ENCODE measurements at places on chromosomes 5 and 9.

DNA sequence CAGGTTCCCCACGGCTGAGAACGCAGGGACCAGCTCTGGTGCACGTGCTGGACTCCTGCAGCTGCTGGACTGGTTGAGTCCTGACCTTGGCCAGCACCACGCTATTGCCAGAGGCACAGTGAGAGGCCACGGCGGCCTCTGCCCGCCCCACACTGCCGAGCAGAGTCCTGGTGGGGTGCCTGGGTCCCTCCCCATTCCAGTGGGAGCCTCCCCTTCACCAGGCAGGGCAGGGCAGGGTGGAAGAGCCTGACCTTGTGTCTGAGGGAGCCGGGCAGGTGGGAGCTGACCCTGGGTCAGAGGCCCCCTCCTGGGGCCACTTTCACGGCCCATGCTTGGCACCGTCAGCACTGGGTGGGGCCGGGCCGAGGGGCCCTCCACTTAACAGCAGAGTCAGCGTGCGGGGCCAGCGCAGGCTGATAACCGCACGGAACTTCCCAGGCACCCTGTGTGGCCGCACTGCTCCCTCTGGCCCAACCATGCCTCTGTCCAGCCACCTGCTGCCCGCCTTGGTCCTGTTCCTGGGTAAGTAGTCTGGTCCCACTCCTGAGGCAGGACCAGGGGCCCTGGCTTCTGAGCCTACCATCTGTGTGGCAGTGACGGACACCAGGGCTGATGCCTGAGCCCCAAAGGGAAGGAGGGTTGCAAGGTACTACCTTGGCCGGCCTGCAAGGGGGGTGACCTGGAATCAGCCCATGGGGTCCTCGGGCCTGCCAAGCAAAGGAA is at the start of gene MAMDC4:
TSS of gene MAMDC4 (plus strand) at position 406 of the 723 bp plus-strand sequence. CDS start at position 477, 71 bp downstream.
- H3K27ac ChIP-seq: no peak within 1 kb of the TSS
- H3K27me3 ChIP-seq: no peaks in the 10 kb centered on the region
- DNase-seq: no peak
- no peak within 1 kb of the TSS for H3K4me3 ChIP-seq
- peaks cover 25% of the 10 kb centered on the region for H3K4me1 ChIP-seq

DNA sequence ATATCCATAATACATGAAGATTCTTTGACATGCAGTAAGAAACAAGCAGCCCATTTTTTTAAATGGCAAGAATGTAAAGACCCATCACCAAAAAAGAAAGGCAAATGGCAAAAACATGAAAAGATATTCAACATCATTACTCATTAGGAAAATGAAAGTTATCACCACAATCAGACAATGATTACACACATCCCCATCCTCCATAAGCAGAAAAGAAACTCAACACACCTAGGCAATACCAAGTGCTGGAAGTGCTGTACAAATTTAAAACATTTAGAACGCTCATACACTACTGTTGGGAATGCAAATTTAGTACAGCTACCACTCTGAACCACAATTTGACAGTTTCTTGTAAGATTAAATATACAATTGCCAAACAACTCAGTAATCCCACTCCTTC is 466.7 kb downstream of the ACTL7B start:
- H3K36me3 ChIP-seq: no peaks in the 10 kb centered on the region
- no peaks in the 10 kb centered on the region for H3K4me1 ChIP-seq
- H3K27ac ChIP-seq: no peak overlapping the region
- no peak overlapping the region for H3K4me3 ChIP-seq
- no peaks in the 10 kb centered on the region for H3K27me3 ChIP-seq

DNA sequence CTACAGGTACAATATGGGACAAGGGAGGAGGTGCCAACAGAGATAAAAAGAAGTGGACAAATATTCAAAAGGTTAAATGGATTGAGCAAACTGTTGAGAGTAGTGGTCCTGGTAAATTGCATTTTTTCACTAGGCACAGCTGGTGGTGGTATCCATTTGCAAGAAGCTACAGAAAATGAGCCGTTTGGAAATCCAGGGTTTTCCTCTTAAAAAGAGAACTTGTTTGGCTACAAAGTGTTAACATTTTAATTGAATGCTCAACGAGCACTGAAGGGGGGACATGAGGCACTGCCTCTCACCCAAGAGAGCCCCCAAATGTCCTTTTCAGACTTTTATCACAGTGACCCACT is 491 bp upstream of the ZCCHC9 start:
- H3K27me3 ChIP-seq: no peaks in the 10 kb centered on the region
- H3K36me3 ChIP-seq: peaks cover 6% of the 10 kb centered on the region
- peak overlapping the region; percentile 48 for H3K4me3 ChIP-seq
- peaks cover 5% of the 10 kb centered on the region for H3K4me1 ChIP-seq

DNA sequence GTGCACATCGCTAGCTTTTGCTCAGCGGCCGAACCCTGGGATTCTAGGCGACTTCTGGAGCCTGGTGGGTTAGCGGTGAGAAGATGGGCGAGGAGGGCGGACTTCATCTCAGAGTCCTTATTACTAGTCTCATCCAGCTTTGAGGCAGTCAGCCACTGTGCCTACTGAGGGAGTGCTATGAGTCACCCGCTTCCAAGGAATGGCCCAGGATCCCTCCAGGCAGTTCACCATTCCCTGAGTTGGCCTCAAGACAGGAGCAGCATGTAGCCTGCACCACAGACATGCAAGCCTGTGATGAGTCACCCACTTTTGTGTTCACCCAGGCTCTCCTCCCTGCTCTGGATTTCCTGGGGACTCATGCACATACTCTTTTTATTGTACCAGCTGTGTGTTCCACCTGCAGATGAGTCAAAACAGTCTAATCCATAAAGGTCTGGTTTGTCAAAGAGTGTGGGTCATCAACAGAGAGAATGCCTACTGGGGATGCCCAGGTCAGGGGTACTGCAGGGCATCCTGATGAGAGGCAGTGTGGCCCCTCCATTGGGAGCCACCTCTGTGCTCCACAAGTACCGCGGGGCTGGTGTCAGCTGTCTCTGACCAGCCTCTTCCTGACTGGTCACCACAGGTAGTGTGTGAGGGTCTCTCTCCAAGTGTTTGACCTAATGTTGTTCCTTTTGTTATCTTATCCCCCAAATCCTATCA is 20.2 kb downstream of the SLC22A5 start:
- no peaks in the 10 kb centered on the region for H3K27me3 ChIP-seq
- H3K4me1 ChIP-seq: peaks cover 22% of the 10 kb centered on the region
- H3K36me3 ChIP-seq: peaks cover 28% of the 10 kb centered on the region
- H3K4me3 ChIP-seq: no peak overlapping the region
- H3K27ac ChIP-seq: peak overlapping the region; percentile 90
- DNase-seq: no peak

DNA sequence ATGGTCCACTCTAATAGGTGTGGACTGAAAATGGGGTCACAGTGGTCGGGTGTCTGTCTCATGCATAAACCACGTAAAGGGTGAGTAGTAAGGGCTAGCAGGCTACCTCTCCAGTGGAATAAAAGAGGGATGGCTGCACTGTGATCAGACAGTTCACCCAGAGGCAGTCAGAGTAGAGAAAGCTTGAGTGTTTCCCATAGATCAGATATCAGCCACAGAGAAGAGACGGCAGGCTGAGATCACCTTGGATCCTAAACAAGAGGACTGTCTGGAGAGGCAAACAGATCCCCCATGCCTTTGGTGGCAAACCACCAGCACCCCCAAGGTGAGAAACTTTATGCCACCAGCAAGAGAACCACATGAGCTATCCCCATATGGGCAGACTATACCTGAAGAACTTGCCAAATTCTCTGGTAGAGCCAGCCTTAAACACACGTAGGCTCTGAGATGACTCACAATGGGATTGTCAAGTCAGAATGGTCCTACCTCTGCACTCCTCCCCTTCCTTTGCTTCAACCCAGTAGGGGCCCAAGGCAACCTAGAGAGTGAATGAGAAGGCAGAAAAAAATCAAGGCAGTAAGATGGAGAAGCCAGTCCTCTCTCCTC is 205.2 kb upstream of the MAP3K1 start:
- no peak for DNase-seq
- no peak overlapping the region for H3K27ac ChIP-seq
- H3K4me3 ChIP-seq: no peak overlapping the region
- no peaks in the 10 kb centered on the region for H3K4me1 ChIP-seq

- DNase-seq: no peak
- H3K27me3 ChIP-seq: no peaks in the 10 kb centered on the region
- peak overlapping the region; percentile 77 for H3K27ac ChIP-seq
- H3K4me3 ChIP-seq: peak overlapping the region; percentile 83
These were observed 230 bp downstream of the SLC44A1 start for GRCh38 chr9:105244734-105245028.

- no peak overlapping the region for H3K4me3 ChIP-seq
- no peaks in the 10 kb centered on the region for H3K36me3 ChIP-seq
- no peak overlapping the region for H3K27ac ChIP-seq
- no peaks in the 10 kb centered on the region for H3K27me3 ChIP-seq
These were observed 123.4 kb upstream of the APC start for GRCh38 chr5:112614285-112614684.

DNA sequence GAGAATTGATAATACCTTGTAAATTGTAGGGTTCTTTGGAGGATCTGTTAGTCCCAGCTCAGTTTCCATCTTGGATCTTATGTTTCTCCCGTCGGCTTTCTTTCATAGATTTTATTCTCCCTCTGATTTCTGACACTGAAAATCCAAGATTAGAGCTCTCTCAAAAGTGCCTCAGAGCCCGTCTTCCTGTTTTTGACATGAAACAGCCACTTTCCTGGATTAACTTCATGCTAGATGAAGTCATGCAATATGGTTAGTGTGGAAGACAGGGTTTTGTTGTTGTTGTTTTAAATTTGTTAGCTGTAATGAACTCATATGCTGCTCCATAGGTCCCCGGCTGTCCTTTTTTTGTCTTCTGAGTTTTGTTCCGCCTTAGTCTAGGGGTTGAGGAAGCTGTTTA is 51.6 kb upstream of the ZFR start:
- no peak for DNase-seq
- no peaks in the 10 kb centered on the region for H3K4me1 ChIP-seq
- H3K4me3 ChIP-seq: no peak overlapping the region
- no peaks in the 10 kb centered on the region for H3K36me3 ChIP-seq

DNA sequence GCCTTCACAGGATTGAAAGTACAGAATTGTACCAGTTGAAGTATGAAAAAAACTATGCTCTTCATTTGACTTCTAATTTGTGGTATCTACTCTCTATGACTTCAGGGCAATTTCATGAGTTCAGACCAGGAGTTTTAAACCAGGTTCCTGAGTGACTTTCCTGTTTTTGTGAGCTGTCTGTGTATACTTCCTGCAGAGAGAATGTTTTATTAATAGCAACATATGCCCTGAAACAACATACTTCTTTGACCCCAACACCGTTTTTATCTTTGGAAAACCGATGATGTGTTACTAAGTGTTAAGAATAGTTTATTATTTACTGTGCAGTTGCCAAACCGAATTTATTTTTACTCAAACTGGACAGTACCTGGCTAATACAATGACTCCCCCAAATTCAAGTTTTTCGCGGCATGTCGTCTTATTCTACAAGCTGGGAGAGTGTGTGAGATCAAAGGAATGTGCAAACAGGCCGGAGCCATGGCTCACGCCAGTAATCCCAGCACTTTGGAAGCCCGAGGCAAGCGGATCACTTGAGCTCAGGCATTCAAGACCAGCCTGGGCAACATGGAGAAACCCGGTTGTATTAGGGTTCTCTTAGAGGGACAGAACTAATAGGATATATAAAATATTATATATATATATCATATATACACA is 58.7 kb upstream of the ERBIN start:
- no peak for DNase-seq
- H3K27me3 ChIP-seq: no peaks in the 10 kb centered on the region
- H3K4me3 ChIP-seq: no peak overlapping the region
- no peaks in the 10 kb centered on the region for H3K36me3 ChIP-seq

DNA sequence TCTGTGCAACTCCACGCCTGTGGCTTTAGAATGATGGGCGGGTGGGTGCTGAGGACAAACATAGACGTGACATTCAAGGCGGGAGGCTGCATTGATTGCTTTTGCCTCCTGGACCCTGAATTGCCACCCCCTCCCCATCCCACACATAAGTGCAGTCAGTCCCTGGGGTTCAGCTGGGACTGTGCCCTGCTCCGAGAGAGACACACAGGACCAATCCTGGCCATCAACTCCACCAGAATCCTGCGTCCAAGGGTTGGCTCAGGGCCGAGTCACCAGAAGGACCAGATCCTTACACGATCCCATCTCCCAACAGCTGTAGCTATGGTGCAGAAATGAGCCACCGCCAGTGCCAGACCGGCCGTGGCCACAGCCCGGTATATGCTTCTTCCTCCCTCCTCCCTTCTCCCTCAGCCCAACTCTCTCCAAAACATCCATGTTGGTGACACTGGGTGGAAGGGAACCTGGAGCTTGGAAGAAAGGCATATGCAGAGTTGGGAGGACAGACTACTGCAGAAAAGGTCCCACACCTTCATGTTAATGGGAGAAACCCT is 27.4 kb downstream of the IRX2 start:
- no peaks in the 10 kb centered on the region for H3K4me1 ChIP-seq
- no peaks in the 10 kb centered on the region for H3K27me3 ChIP-seq
- H3K27ac ChIP-seq: no peak overlapping the region
- no peaks in the 10 kb centered on the region for H3K36me3 ChIP-seq
- no peak overlapping the region for H3K4me3 ChIP-seq

DNA sequence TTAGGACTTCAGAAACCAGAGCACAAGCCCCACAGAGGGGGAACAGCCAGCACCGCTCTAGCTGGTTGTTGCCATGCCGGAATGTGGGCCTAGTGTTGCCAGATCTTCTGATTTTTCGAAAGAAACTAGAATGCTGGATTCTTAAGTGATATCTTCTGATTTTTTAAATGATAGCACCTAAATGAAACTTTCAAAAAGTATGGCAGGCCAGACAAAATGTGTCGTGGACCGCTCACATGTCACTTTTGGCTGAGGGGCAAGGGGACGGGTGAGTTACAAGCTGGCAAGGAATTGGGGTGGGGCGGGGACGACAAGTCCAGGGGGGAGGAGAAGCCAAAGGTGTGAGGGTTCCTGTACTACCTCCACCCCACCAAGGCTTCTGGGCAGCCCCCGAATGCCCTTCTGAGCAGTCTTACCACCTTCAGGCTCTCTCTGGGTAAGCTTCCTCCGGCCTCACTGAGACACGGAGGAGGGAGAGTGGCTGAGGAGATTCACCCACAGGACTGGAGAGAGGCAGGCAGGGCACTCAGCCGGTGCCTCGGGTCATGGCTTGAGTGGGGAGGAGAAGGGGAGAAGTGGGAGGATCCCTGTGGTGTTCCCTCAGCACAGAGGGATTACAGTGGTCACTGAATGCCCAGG is 10.3 kb downstream of the B4GALT7 start:
- H3K27me3 ChIP-seq: no peaks in the 10 kb centered on the region
- no peak overlapping the region for H3K4me3 ChIP-seq
- DNase-seq: no peak
- H3K36me3 ChIP-seq: no peaks in the 10 kb centered on the region

DNA sequence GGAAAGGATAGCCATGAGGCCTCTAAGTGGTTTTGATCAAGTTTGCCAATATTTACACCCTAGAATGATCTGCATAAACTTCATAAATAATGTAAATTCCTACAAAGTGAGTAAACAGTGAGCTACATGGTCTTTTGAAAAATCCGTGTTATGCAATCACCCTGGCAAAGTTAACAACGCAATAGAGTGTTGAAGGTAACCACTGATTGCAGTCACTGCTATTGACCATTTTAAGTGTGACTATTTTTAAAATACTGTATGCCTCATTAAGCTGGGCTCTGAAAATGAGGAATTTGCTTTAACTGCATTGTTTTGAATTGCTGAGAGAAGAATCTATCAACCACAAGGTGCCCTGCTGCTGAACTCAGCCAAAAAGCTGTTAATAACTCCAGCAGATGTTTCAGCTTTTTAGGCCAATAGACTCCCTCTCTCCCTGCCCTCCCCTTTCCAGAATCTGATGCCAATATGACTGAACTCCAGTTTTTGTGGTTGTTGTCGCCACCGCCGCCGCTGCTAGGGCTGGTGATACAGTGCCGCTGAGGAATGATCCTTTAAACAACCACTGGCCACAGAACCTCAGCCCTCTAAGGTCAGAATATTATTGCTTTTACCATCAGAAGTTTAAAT is 35.3 kb upstream of the SMARCA2 start:
- H3K36me3 ChIP-seq: no peaks in the 10 kb centered on the region
- no peak overlapping the region for H3K27ac ChIP-seq
- no peak overlapping the region for H3K4me3 ChIP-seq

Data from Peyer's patch (tissue), 4 donors.